Activated CD4-positive, alpha-beta T cell treated with anti-CD3 and anti-CD28 coated beads, Interleukin-2, amount 50 U/mL, for 16 hours (primary cell): ENCODE measurements at places on chromosomes 1 and 21.

- peak; percentile 71 for DNase-seq
These were observed 1.6 kb upstream of the S1PR1 start for GRCh38 chr1:101235216-101235695.

GRCh38 chr1:78153092-78153736, 107.4 kb downstream of the GIPC2 start:
- DNase-seq: no peak

GRCh38 chr1:36014722-36015220, 69.1 kb upstream of the TEKT2 start:
- no peak for DNase-seq

DNA sequence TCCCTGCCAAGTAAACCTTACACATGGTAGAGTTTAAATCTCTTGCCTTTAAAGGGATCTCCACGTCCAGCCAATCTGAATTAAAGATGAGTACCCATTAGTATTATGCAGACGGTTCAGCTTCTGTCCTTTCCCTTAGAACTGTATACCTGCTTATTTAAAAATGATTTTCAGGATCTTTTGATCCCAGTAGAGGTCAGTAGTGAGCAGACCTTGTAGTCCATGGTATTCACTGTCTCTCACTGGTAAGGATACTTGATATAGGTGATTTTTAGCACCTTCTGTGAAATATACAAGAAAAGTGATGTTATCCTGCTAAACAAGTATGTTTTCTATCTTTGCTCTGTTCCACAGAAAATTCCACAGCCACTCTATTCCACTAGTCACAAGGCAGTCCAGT, 1211.6 kb upstream of the ADGRL4 start:
- peak; percentile 6 for DNase-seq

- peak; percentile 51 for DNase-seq
These were observed 2.3 kb downstream of the HIPK1 start for GRCh38 chr1:113931451-113931851.

DNA sequence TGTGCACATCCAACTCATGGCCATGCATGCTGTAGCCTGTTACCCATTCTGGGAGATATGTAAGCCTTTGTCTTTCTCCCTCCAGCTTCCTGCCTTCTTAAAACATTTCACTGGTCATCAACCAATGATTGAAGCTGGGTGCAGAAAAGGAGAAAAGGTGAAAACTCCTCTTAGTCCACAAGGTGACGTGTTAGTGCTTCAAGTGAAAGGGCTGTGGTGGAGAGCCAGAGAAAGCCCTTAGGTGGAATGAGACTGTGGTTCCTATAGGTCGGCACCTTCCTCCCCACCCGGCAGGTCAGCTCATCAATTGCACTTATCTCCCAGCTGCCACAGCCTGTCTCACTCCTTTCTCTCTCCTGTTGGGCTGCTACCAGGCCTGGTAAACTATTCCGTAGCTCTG, 30.4 kb downstream of the ERG start:
- DNase-seq: no peak

GRCh38 chr1:186112280-186112679, 262.8 kb downstream of the TPR start:
- DNase-seq: no peak

- DNase-seq: peak; percentile 35
These were observed 1.1 kb upstream of the GADD45A start for GRCh38 chr1:67683766-67684525.

GRCh38 chr21:42508371-42508770, 5.3 kb upstream of the SLC37A1 start:
- no peak for DNase-seq

- no peak for DNase-seq
These were observed 23.7 kb upstream of the RCC1 start for GRCh38 chr1:28482138-28482537.

DNA sequence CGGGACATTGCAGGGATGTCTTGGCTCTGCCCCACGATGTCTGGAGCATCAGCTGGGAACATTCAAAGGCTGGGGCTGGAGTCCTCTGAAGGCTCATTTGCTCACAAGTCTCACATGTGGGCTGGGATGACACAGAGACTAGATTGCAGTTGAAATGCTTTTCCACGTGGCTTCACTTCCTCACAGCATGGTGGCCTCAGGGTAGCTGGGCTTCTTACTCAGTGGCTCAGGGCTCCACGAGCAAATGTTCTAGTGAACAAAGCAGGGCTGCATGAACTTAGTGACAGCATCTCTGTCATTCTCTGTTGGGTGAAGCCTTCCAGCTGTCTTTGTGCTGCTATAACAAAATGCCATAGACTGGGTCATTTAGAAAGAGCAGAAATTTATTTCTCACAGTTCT, 247.0 kb upstream of the POU3F1 start:
- DNase-seq: no peak

DNA sequence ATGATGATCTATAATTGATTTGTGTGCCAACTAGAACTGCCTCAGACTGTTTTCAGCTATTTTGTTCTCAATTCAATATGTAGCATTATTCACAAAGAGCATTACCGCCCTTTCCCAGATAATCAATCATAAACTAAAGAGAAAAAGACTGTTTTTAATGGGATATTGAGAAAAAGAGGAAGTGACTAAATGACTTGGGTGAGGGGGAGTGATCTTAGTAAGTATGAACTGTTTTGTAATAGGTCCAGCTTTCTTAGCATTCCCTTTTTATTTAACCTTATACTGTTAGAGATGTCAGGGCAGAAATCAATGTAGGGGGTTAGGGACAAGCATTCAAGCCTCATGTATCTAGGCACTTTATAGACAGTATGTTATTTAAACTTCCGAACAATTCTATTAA, 157.8 kb upstream of the DPYD start:
- no peak for DNase-seq

DNA sequence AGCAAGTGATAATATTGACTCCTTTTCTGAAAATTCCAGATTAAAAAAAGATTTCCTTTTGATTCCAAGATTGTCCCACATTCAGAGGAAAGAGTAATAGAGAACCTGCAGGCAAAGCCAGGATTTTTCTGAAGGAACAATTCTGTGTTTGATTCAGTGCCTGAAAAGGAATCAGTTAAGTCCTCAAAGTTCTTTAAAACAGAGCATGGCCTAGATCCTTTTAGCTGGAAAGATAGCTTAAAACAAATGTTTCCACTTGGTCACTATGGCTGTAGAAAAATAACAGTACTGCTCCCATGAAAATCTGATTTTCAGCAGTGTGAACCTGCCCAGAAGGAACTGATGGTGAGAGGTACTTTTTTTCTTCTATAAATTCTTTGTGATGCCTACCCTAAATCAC, 41.8 kb downstream of the HS2ST1 start:
- DNase-seq: no peak

DNA sequence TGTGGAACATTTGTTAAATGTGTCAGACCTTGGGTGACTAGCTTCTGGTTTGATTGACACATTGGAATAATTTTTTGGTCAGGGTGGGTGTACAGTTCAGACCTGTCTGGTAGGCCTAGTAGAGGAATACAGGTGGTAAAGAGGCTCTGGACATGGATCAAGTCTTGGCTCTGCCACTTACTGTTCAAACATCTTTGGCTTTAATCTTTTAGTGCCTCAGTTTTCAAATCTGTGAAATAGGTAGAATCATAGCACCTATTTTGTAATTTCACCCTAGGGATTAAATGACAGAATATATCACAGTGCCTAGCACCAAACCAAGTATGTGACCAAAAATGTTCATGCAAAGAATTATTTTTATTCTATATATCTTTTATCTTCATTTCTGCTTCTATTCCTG, 340.4 kb downstream of the RPS6KC1 start:
- no peak for DNase-seq

DNA sequence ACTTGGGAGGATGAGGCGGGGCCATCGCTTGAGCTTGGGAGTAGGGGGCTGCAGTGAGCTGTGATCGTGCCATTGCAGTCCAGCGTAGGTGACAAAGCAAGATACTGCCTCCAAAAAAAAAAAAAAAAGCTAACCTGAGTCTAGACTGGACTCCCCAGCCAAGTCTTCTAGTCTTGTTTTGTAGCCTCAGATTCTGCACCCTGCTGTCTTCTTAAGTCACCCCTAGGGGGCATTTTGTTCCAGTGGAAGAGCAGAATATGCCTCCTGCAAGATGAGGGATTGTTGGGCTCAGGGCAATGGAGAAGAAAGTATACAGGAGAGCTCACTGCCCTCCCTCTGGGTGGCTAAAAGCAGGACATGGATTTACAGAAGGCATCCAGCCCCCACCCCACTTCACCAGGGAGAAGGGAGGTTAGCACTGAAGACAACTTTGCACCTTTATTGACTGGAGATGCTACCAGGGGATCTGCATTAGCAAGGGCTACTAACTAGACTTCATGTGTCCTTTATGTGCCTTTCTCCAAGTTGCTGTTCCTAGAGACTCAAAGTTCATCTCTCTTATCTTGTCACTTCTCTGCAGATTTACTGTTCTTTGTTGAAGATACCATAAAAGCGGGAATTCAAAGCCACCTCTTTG, 15.3 kb upstream of the RNF187 start:
- peak; percentile 73 for DNase-seq

DNA sequence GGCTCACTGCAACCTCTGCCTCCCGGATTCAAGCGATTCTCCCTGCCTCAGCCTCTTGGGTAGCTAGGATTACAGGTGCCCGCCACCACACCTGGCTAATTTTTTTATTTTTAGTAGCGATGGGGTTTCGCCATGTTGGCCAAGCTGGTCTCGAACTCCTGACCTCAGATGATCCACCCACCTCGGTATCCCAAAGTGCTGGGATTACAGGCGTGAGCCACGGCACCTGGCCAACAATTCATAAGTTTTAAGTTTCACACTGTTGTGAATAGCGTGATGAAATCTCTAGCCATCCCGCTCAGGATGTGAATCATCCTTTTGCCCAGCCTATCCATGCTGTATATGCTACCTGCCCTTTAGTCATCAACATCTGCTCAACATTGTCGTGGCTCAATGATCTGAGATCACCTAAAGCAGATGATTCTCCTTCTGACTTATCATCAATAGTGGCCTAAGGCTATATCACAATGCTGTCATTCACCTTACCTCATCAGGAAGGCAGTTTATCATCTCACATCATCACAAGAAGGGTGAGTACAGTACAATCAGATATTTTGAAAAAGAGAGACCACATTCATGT, 2.6 kb downstream of the PFDN2 start:
- peak; percentile 82 for DNase-seq

DNA sequence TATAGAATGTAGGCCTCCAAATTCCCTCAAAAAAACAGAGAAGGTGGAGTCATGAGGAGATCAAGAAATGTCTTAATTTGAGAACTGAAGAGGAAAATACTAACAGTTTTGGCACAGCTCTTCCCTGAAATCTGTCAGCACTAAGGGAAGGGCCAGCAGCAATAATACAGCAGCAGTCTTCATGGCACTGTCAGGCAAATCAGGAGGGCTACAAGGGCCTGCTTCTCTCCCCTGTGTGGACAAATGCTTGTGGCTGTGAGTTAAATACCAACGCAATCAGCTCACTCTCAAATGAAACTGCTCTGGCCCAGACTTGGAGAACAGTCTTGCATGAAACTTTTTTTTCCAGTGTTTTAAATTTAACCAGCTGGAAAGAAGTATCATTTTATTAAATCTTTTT, 20.5 kb upstream of the CNN3 start:
- DNase-seq: no peak

- DNase-seq: no peak
These were observed 793.7 kb upstream of the ADGRL2 start for GRCh38 chr1:81007024-81007423.

- no peak for DNase-seq
These were observed at the start of gene SLC35F3 for GRCh38 chr1:233904633-233905415. TSS of gene SLC35F3 (plus strand) at chr1:233904676.

DNA sequence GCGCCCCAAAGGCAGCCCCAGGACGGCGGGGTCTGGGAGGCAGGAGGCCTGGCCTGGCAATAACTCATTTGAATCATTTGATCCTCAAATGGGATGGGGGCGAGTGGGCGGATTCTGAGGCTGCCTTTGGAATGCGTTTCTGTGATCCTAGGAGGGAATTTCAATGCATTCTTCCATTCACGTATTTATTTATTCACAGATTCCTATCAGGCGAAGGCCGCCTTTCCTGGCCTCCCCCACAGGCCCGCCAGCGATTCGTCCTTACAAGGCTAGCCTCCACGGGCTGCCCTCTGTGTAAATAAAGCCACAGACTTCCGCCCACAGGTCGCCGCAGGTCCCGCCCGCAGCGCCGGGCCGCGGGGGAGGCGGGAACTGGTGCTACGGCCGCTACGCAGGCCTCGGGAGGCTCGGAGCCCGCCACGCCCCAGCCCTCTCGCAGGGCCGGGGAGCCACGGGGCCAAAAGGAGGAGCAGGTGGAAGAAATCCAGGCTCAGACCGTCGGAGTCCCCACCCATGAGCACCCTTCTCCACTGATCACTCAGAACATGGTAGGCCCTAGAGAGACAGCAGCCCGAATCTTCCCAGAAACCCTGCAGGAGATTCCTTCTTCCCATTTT, 31.3 kb upstream of the JUN start:
- peak; percentile 63 for DNase-seq

DNA sequence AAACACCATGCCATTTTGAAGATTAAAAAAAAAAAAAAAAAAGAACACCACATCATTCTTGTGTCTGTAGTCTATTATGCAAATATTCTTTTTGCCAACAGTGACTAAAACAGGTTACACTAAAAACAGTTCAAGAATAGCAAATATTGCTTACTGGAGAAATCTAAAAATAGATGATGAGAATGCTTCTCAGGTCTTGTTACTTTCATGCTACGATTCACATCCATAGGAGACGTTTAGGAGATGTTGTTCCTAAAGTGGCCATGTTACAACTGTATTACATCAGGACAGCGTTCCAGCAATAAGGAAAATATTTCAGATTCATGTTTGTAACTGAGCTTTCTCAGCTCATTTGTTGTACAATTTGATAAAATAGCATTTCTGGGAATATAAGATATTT, 32.3 kb downstream of the RAB3GAP2 start:
- DNase-seq: no peak

- no peak for DNase-seq
These were observed 70.9 kb upstream of the COL6A1 start for GRCh38 chr21:45910548-45911221.

DNA sequence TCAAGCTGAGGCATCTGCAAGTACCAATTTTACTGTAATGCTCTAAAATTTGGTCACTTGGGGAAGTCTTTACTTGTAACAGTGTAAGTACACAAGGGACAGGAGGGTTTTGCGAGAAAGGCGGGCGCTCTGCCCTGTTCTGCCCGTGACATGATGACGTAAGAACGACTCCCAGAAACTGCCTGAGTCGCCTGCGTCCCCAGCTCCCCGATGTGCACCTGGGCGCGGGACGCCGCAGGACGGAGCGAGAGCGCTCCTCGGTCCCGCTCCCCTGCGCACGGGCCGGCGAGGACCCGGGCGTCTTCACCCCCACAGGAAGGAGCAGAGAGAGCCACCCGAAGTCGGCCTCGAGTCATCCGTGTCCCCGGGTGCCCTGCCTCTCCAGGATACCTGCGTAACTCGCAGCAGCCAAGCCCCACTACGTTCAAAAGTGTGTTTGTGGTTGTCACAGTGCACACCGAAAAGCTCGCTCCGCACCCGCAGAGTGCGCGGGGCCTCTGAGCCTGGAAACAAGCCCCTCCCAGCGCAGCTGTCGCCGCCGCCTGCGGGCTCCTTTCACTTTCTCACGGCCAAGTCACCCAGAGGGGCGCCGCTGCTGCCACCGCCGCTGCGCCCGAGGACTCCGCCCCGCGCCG, 3.3 kb upstream of the ZBTB18 start:
- peak; percentile 71 for DNase-seq
